ENCODE measurements at places on chromosomes 7 and 10.
A peak's percentile ranks its signal among the peaks of the same experiment; 100 is the strongest.

GRCh38 chr10:43196131-43196980 lies 58.1 kb downstream of the CSGALNACT2 start:
- DNase-seq: no peak

DNA sequence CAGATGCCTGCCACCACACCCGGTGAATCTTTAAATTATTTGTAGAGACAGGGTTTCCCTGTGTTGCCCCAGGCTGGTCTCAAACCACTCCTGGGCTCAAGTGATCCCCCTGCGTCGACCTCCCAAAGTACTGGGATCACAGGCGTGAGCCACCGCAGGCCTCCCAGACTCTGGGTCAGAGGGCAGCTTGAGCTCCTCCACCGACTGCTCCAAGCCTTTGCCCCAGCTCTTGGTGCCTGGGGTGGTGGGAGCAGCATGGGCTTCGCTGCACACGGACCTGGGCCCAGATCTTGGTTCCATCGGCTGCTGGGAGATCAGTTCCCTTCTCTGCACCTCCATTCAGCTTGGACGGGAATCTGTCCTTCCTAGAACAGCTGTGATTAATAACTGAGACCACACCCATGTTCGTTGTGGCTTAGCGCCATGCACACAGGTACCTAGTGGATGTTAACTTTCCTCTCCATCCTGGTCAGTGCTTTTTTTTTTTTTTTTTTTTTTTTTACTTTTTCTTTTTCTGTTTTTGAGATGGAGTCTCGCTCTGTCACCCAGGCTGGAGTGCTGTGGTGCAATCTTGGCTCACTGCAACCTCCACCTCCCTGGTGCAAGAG lies 125.3 kb downstream of the CUX1 start:
- no peak for DNase-seq

DNA sequence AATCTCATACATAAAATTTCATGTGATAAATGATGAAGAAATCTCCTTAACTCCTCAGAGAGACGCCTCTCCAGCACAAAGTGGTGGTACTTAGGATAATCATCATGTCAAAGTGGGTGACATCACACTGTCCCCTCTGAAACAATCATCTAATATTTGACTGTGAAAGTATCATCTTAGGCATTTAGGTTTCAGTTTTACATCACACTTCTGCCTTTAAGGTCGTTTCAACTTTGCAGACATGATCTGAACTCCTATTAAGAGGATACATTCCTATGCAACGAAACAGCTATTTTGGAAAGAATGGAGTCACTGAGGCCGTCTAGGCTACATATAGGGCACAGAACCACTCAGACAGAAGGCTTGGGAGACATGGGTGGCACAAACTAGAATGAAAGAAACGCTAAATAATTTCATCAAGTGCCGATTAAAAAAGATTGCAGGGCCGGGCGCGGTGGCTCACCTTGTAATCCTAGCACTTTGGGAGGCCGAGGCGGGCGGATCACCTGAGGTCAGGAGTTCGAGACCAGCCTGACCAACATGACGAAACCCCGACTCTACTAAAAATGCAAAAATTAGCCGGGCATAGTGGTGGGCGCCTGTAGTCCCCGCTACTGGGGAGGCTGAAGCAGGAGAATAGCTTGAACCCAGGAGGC lies 2.0 kb downstream of the VOPP1 start:
- no peak for DNase-seq

- no peak for DNase-seq
Observed at GRCh38 chr7:129882531-129882930, 70.2 kb downstream of the UBE2H start.

DNA sequence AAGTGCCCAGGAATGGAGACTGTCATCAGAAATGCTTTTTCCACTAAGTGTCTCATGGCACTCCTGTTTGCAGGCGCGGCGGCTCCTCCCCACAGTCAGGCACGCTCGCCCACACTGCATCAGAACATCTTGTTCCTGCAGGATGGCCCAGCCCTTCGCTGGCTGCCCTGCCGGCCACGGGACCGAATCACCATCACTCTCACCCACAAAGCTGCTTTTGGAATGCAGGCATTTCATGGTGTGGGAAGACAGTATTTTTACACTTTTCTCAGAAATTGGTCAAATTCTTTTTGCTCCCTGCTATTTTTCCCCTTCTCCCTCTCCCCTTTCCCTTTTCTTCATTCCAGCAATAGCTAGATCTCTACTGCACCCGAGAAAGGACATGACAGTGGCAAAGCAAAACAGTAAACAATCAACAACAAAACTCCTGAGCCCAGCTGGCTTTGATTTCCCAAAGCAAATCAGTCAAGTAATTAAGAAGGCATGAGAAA lies 176.1 kb upstream of the TNS3 start:
- DNase-seq: no peak

DNA sequence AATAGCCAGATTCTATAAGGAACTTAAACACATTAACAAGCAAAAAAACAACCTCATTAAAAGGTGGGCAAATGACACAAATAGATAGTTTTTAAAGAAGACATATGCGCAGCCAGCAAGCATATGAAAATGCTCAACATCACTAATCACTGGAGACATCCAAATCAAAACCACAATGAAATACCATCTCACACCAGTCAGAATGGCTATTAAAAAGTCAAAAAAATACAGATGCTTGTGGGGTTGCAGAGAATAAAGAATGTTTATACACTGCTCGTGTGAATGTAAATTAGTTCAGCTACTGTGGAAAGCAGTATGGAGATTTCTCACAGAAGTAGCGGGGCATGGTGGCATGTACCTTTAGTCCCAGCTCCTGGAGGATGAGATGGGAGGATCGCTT lies 164.0 kb downstream of the CHRM2 start:
- no peak for DNase-seq

DNA sequence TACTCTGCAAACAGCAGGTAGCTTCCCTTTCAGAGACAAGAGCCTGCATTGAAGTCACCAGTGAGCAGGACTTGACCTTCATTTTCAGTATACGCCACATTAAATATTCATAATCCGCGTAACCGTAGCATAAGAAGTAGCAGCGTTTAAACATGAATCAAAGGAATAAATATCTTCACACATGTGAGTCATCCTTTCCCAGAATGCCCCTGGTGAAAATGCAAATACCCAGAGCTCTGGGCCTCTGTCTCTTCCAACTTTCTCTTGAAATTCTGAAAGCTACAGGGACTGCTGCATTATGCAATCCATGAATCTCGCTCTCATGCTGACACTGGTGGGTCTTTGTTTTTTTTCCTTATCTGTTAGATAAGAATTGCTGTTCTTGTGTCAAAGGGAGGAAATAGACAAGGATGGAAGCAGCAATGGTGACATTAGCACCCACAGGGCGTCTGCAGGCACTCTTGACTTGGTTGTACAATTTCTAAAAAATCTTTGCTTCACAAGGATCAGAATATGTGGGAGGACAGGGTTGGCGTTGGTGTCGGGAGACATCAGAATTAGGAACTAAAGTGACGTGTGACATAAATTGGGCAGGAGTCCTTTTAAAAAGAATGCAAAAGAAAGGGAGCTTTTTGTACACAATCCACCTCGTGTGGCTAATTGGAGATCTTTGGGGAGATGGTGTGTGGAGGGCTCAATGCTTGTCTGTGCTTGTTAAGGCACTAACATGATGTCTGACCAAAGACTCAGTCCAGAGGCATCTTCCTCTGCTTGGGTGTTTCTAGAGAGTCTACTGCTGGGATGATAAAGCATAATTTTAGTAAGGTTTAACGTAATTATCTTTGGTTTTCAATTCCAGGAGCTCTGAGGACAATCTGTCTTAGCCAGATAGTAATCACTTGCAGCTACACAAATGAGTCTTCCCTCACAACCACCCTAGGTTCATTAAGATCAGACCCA lies 390.3 kb downstream of the KCNMA1 start:
- no peak for DNase-seq

DNA sequence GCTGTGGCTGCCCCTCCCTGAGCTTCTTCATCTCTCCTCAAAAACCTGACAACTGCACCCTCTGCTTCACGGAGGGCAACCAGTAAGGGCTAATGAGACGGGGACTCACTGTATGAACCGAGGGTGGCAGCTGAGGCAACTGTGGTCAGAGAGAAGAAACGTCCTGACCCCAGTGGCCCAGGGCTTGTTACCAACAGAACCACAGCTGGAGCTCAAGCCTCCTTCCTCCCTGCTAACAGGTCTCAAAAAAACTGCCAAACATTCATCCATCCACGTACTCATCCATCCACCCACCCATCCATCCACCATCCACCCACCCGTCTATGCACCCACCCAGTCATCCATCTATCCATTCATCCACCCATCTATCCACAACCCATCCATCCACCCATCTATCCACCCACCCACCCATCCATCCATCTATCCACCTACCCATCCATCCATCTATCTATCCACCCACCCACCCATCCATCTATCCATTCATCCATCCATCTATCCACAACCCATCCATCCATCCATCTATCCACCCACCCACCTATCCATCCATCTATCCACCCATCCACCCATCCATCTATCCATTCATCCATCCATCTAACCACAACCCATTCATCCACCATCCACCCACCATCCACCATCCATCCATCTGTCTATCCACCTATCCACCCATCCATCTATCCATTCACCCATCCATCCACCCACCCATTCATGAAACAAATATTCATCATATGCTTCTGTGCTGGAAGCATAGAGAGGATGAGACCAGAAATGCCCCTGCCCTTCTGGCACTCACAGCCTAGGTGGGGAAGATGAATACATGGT lies 111.7 kb downstream of the PDGFA start:
- DNase-seq: no peak

GRCh38 chr10:126042354-126042753 lies 146.0 kb downstream of the FANK1 start:
- no peak for DNase-seq

- DNase-seq: peak; percentile 4
Observed at GRCh38 chr7:117399820-117400422, 27.4 kb downstream of the ASZ1 start.

Data from NCI-H2081 treated with DMSO at 0.1 percent for 48 hours (cell line).